RWPE2 (cell line): ENCODE measurements at places on chromosomes 1 and 21.

DNA sequence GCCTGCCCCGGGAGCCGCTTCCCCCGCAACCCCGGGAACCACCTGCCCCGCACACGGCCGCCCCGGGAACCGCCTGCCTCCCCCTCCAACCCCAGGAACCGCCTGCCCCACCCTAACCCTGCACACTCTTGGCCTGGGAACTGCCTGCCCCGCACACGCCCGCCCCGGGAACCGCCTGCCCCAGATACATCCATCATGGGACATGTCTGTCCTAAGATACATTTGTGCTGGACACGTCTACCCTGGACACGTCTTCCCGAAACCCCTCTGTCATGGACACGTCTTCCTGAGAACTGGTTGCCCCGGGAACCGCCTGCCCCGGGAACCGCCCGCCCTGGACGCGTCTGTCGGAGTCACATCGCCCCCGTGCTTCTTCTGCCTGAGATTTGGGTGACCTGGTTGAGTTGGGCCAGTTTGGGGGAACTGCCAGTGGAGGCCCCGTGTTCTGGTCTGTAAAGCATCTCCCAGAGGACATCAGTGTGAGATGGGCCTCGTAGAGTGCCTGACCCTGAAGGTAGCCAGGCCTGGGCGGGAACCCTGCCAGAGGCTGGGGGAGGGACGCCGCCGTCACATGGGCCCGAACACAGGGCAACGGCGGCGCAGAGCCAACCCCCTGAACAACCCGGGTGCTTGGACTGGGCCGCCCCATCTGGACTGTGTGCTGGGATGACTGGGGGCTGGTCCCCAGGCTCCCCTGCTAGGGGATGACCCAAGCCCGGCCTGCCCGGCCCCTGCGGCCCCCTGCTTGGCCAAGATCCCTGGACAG is 3.6 kb downstream of the PERM1 start:
- H3K4me1 ChIP-seq = no peaks in the 10 kb centered on the region
- H3K4me3 ChIP-seq = no peak overlapping the region
- H3K27ac ChIP-seq = no peak overlapping the region

DNA sequence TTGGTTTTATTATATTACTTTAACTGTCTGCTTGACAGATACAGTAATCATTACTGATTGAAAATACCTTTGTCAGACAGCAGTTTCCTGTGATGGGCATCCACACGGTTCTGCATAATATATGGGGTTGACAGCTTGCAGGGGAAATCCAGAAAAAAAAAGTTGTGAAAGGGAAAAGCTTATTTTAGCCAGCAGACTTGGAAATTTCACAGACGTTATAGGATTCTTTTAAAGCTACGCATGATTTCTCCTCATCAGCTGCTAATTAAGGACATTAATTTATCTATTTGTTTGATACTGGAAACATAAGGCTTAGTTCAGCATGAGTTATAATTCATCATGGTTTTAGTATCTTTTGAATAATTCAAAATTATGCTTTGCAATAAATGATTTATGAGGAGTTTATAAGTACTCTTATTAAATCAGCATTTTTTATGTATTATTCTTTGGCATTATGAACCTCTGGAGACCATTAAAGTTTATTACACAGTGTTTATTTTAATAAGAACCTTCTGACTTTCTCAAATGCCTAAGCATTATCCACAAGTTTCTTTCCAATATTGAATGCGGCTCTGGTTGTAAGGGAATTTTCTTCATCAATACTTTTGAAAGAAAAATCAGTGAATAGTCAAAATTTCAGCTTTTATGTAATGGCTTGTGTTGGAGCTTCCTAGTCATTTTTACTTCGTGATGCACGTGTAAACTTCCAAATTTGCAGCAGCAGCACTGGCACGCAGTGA is 235.3 kb upstream of the KCNK2 start:
- no peak overlapping the region for H3K4me3 ChIP-seq
- no peaks in the 10 kb centered on the region for H3K27me3 ChIP-seq
- no peaks in the 10 kb centered on the region for H3K36me3 ChIP-seq
- no peak overlapping the region for H3K27ac ChIP-seq

DNA sequence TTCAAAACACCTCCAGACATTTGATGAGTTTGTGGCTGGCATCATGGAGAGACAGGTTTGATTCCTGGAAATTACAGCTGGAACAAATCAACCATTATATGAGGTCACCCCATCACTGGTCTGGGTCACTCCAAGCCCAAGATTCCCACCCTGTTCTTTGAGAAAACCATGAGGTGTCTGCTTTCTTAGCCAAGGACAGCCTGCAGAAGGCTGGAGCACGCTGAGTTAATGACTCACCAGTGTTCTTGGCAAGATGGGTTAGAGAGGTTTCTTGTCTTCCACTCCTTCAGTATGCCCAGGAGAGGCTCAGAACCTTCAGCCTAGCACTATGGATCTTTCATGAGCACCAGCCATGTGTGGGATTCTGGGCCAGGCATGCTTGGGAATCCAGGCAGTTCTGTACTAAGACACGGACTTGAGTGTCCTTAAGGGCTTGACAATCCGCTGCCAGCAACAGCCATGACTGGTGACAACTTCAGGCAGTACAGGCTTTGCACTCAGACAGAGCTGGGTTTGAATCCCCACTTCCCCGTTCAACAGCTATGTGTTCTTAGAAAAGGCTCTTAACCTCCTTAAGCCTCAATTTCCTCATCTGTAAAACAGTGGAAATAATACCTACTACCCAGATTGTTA is 43.9 kb downstream of the GRHL3 start:
- peaks cover 34% of the 10 kb centered on the region for H3K4me1 ChIP-seq
- DNase-seq = no peak
- peaks cover 12% of the 10 kb centered on the region; the same call in 1 of the 2 replicates for H3K36me3 ChIP-seq
- H3K27ac ChIP-seq = peak overlapping the region; percentile 84

DNA sequence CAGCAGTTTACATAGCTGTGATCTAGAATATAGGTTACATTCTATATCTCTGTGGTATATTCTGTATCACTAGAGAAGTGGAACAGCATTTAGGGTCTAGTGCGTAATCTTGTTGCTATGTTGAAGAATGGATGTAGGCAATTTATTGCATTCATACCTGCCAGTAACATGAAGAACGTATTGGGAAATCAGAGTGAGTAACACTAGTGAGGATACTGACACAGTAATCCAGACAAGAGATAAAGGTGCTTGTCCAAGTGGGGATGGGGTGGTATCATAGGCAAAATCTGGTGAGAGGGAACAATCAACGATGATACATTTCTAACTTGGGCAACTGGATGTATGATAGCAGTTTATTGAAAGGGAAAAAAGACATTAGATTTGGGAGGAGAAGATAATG is 9.8 kb downstream of the PPP2R5A start:
- no peaks in the 10 kb centered on the region for H3K36me3 ChIP-seq
- no peak for DNase-seq
- peaks cover 13% of the 10 kb centered on the region for H3K4me1 ChIP-seq

DNA sequence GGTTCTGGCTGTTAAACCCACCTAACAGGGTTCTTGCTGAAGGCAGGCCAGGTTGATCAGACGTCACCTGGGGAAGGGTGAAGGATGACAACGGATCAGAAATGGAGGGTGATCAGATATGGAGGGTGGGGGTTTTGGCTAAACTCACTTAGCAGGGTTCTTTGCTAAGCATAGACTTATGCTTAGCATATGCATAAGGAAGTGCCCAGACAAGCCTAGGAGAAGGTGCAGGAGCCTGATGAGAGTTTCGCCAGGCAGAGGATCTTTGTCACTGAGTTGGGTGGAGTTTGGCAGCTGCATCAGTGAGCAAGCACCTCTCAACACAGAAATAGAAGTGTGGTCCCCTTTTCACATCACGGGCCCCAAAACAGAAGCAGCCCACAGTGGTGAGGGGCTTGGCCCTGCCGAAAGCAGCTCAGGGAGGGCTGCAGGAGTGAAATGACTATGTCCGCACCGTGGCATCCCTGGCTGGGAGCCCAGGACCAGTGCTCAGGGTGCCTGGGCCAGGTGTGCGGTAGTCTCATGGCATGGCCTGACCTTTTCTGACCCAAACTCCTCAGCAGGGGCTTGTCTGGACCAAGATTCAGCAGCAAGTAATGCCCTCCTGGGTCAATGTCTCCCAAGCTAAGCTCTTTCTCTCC is 101.6 kb downstream of the AJAP1 start:
- H3K36me3 ChIP-seq = no peaks in the 10 kb centered on the region
- H3K4me1 ChIP-seq = no peaks in the 10 kb centered on the region
- no peak overlapping the region for H3K4me3 ChIP-seq
- no peak overlapping the region for H3K27ac ChIP-seq
- H3K27me3 ChIP-seq = no peaks in the 10 kb centered on the region

DNA sequence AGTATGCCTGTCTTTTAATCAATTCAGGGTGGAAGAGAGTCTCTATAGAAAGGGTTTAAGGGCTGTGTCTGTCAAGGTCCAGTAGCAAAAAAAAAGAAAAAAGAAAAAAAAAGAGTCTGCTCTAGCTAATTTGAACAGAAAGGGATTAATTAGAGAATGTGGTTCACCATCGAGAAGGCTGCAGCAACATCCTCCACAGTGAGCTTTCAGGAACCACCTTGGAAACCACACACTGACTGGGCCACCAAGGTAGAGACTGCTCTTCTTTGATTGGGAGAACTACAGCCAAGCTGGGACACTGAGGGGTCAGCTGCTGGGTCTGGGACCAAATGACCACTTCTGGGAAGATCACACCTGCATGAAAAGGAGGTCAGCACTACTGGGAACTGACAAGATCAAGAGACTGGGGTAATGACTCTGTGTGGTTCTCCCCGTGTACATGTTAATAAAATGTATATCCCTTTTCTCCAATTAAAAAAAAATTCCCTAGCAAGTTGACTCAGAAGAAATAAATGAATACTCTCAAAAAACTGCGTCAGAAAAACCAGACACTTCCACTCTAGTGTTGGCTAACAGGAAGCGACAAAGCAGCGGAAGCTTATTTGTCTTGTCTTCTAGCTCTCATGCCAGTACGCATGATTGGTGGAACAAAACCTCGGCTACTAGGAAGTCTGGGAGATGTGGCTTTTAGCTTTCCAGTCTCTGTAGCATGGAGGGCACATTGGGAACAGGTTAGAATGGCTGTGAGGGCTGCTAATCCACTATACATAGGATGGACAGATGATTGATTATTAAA is 60.0 kb upstream of the IVNS1ABP start:
- no peak for DNase-seq
- no peak overlapping the region for H3K4me3 ChIP-seq
- peaks cover 18% of the 10 kb centered on the region for H3K4me1 ChIP-seq
- no peak overlapping the region for H3K27ac ChIP-seq
- H3K36me3 ChIP-seq = no peaks in the 10 kb centered on the region

DNA sequence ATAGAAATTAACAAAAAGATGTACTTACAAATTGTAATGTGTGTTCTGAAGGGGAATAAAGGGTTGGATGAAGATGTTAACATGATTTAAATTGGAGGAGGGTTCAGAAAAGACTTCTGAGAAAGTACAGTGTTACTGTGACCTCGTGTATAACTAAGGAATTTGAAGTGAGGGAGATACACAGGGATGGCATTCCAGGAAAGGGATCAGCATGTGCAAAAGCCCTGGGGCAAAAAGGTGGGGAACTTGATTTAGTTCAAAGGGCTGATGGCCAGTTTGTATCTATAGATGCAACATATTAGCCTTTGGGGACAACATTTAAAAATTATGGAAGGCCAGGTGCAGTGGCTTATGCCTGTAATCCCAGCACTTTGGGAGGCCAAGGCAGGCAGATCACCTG is 33.3 kb upstream of the DEGS1 start:
- no peak overlapping the region for H3K27ac ChIP-seq
- DNase-seq = no peak
- H3K4me1 ChIP-seq = no peaks in the 10 kb centered on the region
- no peaks in the 10 kb centered on the region for H3K27me3 ChIP-seq
- H3K36me3 ChIP-seq = no peaks in the 10 kb centered on the region; the same call in 1 of the 2 replicates
- H3K4me3 ChIP-seq = no peak overlapping the region

GRCh38 chr1:177410179-177410766 is 239.5 kb downstream of the BRINP2 start:
- no peaks in the 10 kb centered on the region for H3K36me3 ChIP-seq
- H3K4me3 ChIP-seq = no peak overlapping the region
- H3K4me1 ChIP-seq = no peaks in the 10 kb centered on the region
- peaks cover 9% of the 10 kb centered on the region for H3K27me3 ChIP-seq
- no peak overlapping the region for H3K27ac ChIP-seq

DNA sequence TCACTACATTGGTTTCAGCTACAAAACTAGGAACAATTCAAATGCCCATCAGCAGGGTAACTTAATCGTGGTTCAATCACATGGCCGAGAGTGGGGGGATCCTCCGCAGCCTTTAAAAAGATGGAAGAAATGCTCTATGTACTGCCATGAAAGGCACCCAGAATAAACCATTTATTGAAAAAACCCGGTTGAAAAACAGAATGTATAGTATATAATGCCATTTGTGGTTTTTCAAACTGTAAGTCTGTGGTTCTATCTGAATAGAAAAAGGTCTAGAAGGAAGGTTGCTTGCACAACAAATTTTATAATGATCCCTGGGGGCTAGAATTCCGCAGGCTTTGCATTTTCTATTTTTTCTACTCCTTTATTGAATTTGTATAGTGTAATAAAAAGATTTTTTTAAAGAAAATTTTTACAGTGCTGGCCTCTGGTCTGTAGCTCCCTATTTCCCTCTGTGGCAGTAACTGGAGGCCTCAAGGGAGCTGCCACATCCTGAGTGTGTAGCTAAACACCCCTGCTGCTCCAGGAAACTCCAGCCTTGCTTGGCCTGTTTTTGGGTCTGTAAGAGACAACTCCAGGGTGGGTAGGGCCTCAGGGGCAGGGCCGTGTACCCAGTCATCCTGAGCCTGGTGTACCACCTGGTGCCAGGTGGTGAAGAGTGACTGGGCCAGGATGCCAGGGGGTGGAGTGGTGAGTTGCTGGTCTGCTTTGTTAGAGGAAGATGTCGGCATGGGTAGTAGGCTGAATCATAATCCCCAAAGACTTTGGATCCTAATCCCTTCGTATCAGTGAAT is 51.5 kb upstream of the EPS8L3 start:
- no peaks in the 10 kb centered on the region for H3K27me3 ChIP-seq
- H3K27ac ChIP-seq = no peak overlapping the region
- no peaks in the 10 kb centered on the region for H3K4me1 ChIP-seq
- no peaks in the 10 kb centered on the region for H3K36me3 ChIP-seq

DNA sequence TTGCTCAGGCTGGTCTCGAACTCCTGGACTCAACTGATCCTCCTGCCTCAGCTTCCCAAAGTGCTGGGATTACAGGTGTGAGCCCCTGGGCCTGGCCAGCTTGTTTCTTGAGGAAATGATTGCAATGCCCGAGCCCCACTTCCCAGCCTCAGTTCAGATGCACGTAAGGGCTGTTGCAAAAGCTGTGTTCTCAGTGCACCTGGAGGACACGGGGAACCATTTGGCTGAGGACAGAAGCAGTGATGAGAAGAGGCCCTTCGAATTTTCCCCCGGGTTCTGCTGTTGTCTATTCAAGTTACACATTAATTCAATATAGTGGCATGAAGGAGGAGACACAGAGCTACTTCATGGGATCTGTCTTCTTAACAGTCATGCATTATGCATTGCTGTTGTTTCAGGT is 78.8 kb upstream of the WDR26 start:
- DNase-seq = no peak
- H3K4me1 ChIP-seq = no peaks in the 10 kb centered on the region
- H3K36me3 ChIP-seq = no peaks in the 10 kb centered on the region
- H3K27ac ChIP-seq = no peak overlapping the region
- H3K27me3 ChIP-seq = no peaks in the 10 kb centered on the region
